ENCODE measurements at places on chromosomes 16 and 17.
A peak's percentile ranks its signal among the peaks of the same experiment; 100 is the strongest.

- DNase-seq: no peak
These were observed 20.6 kb upstream of the MAPT start for GRCh38 chr17:45873728-45874127.

- DNase-seq: no peak
These were observed 4.7 kb downstream of the C17orf113 start for GRCh38 chr17:42045719-42046118.

- DNase-seq: no peak
These were observed 280.2 kb downstream of the SEC14L1 start for GRCh38 chr17:77420804-77421629.

- no peak for DNase-seq
These were observed 23.4 kb upstream of the MFSD6L start for GRCh38 chr17:8822401-8823035.

DNA sequence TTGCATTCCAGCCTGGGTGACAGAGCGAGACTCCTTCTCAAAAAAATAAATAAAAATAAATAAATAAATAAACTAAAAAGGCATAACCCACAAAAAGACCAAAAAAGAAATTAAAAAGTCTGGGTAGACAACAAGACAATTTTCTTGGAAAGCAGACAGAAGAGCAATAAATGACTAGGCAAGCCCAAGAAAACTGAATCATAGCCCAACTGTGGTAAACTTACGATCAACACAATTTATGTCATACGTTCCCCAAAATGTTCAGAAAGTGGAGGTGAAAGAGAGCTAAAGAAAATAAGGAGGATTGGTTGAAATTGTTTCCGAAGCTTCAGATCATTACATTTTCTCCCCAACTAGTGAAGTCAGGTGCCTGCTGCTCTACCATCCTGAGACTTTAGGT lies 31.3 kb upstream of the C17orf78 start:
- no peak for DNase-seq

DNA sequence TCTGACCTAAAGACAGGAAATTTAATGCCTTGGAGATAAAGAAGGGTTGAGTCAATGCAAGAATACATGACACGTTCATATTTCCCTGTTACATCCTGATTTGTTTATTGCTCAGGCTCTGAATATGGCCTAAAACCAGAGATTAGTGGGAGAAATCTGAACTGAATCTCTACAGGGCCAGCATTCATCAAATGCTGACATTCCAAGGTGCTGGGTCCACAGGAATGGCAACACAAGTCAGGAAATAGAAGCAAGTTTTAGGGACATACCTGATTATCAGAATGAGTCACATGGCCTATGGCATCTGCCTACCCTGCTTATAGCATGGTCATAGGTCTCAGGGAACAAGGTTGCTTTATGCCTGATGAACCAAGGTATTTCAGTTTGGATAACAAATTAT lies 117.4 kb upstream of the CES5A start:
- DNase-seq: no peak

GRCh38 chr17:79739148-79740062 lies 8.7 kb downstream of the ENPP7 start:
- DNase-seq: no peak

DNA sequence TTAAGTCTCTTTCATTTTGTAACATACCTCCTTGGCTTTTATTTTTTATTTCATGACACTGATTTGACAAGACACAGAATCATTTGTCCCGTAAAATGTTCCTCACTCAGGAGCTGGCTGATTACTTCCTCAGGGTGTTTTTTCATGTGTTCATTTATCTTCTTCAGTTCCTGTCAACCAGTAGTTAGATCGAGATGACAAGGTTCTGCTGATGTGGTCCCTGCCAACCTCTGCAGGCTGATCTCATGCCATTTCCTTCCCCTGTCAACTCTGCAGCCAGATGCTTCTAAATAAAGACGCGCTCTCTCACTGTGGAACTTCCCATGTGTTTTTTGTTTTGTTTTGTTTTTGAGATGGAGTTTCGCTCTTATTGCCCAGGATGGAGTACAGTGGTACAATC lies 8.1 kb upstream of the CXCL16 start:
- DNase-seq: no peak

DNA sequence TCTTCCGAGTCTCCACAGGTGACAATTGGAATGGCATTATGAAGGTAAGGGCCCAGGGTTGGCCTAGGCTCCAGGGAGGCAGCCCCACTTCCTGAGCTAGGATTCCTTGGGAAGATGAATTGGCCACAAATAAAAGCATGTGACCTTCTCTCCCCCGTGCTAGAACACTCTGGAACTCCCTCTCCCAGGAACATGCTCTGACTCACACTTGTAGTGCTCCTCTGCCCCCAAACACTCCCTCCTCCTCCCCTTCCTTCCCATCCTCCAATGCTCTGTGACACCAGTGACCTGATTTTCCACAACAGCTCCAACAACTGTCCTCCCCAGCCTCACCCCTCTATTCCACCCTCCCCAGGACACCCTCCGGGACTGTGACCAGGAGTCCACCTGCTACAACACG lies 16.4 kb upstream of the ABCC3 start:
- no peak for DNase-seq

- DNase-seq: no peak
These were observed 9.7 kb upstream of the NXPH3 start for GRCh38 chr17:49565948-49566491.

- no peak for DNase-seq
These were observed 15.1 kb upstream of the CSNK2A2 start for GRCh38 chr16:58212824-58213655.

DNA sequence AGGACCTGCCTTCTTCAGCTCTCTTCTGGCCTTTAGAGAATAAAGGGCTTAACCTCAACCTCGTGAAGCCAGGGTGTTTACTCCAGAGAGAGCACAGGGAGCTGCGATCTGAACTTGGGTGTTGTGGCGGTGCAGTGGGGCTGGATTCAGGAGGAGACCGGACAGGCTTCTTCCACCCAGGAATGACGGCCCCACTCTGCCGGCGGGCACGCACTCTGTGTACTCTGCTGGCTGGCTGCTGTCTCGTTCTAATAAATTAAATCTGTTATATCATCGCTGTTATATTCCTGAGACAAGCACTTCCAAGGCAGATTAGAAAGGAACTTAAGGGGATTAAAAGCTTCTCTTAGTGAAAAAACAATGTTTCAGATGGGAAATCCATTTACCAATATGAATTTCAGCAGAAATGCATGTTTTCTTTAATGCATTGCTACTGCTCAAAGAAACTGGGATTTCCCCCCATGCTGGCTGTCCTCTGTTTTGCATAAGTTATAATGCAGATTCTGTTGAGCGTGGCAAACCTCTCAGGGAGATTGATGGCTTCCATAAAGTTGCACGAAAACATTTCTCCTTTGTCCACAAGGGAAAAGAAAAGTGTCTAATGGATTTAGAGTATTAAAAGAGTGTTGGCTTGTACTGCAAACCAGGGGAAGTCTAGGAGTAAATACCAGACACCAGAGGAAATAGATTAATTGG lies 168.6 kb upstream of the IRX3 start:
- DNase-seq: no peak

GRCh38 chr16:2829501-2830354 lies at the start of gene ZG16B:
Gene ZG16B (plus strand): TSS chr16:2830303. CDS start chr16:2830442, 139 bp downstream.
- DNase-seq: no peak

DNA sequence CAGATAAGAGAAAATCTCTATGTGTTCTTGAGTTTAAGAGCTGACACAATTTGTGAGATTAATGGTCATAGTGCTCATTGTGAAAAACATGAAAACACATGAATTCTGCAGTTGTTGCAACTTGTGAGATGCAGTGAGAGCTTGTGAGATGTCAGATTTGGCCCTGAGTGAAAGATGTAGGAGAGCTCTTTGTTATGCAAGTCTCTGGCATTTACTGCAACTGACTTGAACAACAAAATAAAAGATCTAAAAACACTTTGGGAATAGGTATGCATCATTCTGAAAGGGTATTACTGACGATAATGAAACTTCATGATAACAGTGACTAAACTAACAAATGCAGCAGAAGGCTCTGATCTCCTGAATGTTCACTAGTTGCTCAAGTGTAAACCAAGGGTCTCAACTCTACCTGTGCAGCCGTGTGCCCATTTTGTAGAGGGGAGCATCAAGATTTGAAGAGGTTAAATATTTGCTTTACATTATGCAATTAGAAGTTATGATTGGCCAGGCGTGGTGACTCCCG lies 50.8 kb upstream of the SMIM36 start:
- DNase-seq: no peak

- DNase-seq: no peak
These were observed 13.0 kb downstream of the CCDC182 start for GRCh38 chr17:57732062-57732461.

GRCh38 chr17:8189041-8189710 lies 804 bp downstream of the BORCS6 start:
- no peak for DNase-seq

DNA sequence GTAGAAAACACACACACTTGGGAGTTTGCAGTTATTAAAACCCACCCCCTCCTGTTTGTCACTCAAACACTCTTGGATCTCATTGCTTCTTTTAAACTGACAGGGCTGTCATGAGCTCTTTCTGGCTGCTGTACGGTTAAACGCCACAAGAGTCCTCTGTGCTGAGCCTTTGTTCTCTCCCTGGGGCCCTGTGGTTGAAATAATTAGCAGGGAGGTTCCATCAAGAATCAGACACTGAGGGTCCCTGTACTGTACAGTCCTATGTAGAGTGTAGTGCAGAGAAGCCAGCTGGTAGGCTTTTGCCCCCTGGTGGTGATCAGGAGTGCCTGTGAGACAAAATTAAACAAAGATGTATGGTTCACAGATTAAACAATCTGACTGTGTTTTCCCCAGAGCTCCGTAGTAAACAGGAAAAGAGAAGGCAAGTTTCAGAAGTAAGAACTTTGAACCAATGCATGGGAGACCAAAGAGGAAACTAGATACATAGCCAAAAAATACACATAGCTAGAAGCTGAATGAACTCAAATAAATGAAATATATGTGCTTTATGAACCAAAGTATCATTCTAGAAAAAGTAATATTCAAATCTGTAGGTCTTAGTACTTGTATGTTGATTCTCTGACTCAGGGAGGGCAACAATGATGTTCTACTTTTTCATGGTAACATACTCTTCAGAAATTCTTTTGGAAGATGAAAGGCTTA lies 1.4 kb upstream of the SSH2 start:
- DNase-seq: peak; percentile 70

DNA sequence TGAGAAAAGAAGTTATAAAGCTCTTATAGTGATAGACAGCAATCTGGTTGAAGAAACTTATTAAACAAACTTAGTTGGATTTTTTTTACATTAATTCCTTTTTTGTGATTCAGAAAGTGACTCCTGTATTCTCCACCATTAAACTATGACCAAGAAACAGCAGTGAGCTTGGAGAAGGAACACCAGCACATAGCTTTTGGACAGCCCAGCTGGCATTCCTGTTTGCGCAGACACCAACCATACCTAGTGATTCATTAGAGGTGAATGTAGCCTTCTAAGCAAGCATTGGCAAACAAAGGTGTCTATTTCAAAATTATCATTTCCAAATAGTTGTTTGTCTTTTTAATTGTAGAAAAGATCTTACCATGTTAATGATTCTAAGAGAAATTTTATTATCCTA lies 94.4 kb downstream of the STXBP4 start:
- DNase-seq: no peak

DNA sequence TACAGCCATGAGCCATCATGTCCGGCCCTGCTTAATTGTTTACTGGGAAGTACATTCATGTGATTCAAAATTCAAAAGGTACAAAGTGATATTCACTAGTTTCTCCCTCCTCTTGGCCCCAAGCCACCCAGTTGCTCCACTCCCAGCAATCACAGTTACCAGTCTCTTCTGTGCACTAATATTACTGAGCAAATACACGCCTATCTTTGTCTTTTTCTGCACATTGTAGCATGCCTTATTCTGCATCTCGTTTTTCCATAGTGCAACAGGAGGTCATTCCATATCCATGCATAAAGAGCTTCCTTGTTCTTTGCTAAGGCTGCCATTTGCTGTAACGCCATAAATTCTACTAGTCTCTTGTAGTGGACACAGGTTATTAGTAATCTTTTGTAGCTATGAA lies 2.2 kb upstream of the ALOX15 start:
- DNase-seq: no peak

- no peak for DNase-seq
These were observed 204.3 kb upstream of the PSMD7 start for GRCh38 chr16:74092336-74092735.

GRCh38 chr17:81659038-81659437 lies 2.7 kb upstream of the PDE6G start:
- no peak for DNase-seq

Measured in amniotic stem cell (primary cell).